Smooth muscle cell of trachea (primary cell): ENCODE measurements at places on chromosomes 7 and 10. TPM values are rescaled to one million over a fixed set of nuclear protein-coding genes. Genes with fewer than 3 reads are reported as not detected.

Gene SLC18A3
- not detected in 2 replicates for total RNA-seq

Gene PITX3
- total RNA-seq = 0.17 TPM in 1 of 2 replicates, not detected in the other

Gene AP3M1
- total RNA-seq = 31.1 and 37.1 TPM in 2 replicates

Gene LRIT1
- not detected in 2 replicates for total RNA-seq

Gene KLF14
- total RNA-seq = under 0.01 TPM in 1 of 2 replicates, not detected in the other

Gene CYP2E1
- 0.33 and 0.44 TPM in 2 replicates for total RNA-seq

Gene C7orf57
- total RNA-seq = not detected in 2 replicates

Gene SNCG
- 8.8 and 11.8 TPM in 2 replicates for total RNA-seq

Gene HECW1
- 4.9 and 11.9 TPM in 2 replicates for total RNA-seq

Gene ZDHHC16
- total RNA-seq = 42.6 and 59.0 TPM in 2 replicates

Gene NODAL
- total RNA-seq = not detected in 2 replicates

Gene COL1A2
- 5,033 and 9,631 TPM in 2 replicates for total RNA-seq
